ENCODE measurements at places on chromosomes 2 and 18.

DNA sequence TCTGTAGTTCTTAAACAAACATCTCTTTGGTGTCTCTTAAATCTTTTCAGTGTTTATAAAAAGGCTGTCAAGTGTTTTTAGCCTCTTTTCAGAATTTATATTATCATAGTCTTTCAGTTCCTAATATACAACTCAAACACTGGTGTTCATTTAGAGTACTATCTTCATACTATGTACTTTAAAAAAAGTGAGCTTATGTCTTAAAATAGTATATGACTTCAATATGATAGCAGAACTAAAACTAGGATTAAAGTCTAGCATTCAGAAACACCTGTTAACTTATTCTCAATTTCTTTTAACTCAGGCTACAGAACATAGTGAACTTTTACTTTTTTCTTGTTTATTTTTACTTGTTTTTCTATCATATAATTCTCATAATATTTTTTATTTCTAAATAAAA is 14.7 kb upstream of the IKZF2 start:
- no peak for DNase-seq

- no peak for DNase-seq
These were observed 20.6 kb upstream of the CAVIN2 start for GRCh38 chr2:191867507-191867847.

DNA sequence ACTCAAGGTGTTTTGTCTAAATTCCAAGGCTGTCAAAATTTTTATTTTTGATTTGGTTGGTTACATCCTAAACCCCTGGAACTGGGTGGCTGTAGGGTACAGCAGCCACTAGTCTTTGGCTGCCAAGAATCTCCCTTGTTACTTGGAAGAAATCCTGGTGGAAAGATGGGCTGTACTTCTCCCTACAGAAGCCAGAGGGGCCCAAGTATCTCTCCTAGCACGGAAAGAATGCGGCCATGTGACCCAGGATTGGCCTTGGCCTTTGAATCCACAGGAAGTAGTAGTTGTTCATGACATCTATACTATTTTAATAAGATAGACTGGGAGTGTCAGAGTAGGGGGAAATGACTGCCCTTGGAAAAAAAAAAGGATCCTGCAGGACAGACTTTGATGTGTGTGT is 54.4 kb upstream of the MYO3B start:
- DNase-seq: no peak

- DNase-seq: no peak
These were observed 593.9 kb upstream of the NETO1 start for GRCh38 chr18:73461780-73462059.

- DNase-seq: no peak
These were observed 27.3 kb downstream of the CYB5A start for GRCh38 chr18:74264303-74265020.

DNA sequence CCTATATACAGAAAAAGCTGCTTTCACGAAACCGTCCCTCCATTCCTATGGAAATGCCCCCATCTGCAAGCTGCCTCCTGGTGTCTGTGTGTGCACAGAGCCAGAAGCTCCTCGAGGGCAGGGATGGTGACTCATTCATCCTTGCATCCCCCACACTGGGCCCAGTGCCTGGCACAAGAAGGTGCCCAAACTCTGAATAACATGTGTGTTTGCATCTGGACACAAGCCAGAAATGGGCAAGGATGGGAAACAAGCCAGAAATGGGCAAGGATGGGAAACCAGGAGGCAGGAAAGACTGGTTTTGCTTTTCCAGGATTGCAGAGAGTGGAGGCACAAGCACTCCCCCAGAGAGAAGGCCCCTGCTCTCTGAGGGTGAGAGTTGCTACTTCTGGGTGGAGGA is 313.9 kb downstream of the CELF4 start:
- no peak for DNase-seq

- DNase-seq: no peak
These were observed 39.4 kb downstream of the HRH4 start for GRCh38 chr18:24499814-24500213.

DNA sequence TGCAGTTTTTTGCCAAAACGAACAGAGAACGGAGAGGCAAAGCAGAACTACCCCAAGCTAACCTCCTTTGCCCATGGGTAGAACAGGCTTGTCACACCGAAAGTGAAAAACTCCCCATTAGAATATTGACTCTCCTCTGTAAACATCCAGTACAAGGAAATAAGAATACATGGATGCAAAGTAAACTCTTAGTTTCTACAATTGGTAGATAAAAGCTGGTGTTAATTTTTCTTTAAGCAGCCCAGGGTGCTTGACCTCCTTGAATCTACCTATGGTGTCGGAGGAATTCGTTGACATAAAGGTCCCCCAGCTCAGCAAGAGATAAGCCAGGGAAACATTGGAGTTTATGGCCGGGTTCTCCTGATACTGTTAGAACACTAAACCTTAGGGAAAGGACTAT is 48.4 kb upstream of the DSG1 start:
- no peak for DNase-seq

Data from NB4 (cell line).